ENCODE measurements at places on chromosomes 3 and 15. TPM values are rescaled to one million over a fixed set of nuclear protein-coding genes. Genes with fewer than 3 reads are reported as not detected.

Gene SHF
- 8.8 TPM for total RNA-seq

Gene ATR
- 37.5 TPM for total RNA-seq

Gene REC114
- not detected for total RNA-seq

- DNase-seq: no peak
- H3K27ac ChIP-seq: no peak overlapping the region
- H3K4me1 ChIP-seq: no peaks in the 10 kb centered on the region
- no peaks in the 10 kb centered on the region for H3K27me3 ChIP-seq
Observed at GRCh38 chr3:140100479-140100878, 165.5 kb downstream of the CLSTN2 start.

DNA sequence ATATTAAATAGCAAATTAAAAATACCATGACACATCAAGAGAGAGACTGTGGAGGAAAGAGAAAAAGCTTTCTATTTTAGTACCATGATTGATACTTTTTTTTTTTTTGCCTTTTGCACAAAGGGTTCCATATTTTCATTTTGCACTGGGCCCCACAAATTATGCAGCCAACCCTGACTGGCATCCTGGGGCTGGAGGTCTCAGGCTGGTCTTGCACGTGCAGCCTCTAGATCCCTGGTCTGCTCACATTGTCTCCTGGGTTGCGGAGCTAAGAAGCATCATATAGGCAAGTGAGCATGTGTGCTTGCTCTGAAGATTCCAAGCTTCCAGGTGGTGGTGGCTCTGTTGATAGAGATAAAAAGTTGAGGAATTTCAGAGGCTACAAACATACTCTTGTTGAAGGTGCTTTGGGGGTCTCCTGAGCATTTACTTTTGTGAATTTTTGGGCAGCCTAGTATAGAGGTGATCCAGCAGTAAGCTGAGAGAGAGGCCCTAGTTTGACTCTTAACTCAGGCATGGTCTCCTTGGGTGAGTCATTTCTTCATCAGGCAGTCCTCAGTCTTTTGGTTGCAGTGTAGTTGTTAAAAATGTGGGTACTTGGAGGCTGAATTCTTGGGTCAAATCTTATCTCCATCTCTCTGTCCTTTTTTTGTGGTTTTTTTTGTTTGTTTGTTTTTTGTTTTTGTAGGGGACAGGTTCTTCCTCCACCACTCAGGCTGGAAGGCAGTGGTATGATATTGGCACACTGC lies 31.3 kb downstream of the SMAD3 start:
- DNase-seq: no peak
- no peak overlapping the region for H3K27ac ChIP-seq
- H3K4me3 ChIP-seq: no peak overlapping the region
- peaks cover 100% of the 10 kb centered on the region for H3K4me1 ChIP-seq
- H3K36me3 ChIP-seq: peaks cover 22% of the 10 kb centered on the region

- DNase-seq: no peak
- no peaks in the 10 kb centered on the region for H3K27me3 ChIP-seq
- no peaks in the 10 kb centered on the region for H3K36me3 ChIP-seq
- no peak overlapping the region for H3K4me3 ChIP-seq
- H3K27ac ChIP-seq: no peak overlapping the region
Observed at GRCh38 chr3:2172561-2173171, 74.0 kb downstream of the CNTN4 start.

DNA sequence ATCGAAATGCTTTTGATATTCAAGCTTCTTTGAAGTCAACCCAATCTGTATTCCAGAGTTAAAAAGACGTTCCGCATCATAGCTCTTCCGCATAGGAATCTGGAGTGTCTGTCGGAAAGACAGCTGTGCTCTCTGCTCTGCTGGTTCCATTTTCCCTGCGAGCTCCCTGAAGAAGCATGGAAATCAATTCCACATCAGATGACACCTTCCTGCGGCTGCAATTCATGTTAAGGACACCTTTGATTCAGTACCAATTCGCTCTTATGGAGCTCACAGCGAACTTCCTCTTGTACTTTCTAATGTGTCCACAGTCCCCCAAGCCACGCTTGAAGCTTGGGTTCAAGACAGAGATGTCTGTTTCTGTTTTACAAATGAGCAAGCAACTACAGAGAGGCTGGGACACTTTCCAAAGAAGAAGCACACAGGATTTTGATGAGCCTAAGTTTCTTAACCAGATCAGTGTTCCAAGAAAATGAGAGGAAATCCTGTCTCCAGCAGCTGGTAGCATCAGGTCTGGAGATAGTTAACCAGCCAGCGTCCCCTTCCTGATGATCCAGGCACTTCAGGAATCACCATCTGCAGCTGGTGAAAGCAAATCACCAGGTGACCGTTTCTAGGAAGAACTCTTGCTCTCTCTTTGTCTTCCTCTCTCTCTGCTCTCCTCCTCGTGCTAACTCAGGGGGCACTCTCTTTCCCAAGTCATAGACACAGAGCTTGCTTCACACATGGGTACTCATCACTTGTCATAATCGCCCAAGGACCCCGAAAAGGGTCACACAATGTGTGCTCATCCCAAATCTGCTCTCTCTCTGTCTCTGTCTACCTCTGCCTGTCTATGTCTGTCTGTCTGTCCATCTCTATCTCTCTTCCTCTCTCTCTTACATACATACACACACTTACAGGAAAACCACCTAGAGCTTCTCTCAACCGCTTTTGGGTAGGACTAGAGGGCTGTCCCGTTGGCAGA lies 281.8 kb downstream of the FAM43A start:
- no peak overlapping the region for H3K27ac ChIP-seq
- H3K4me3 ChIP-seq: no peak overlapping the region
- H3K27me3 ChIP-seq: no peaks in the 10 kb centered on the region
- no peaks in the 10 kb centered on the region for H3K36me3 ChIP-seq

- no peak overlapping the region for H3K4me3 ChIP-seq
- H3K4me1 ChIP-seq: peaks cover 3% of the 10 kb centered on the region
- no peaks in the 10 kb centered on the region for H3K27me3 ChIP-seq
- DNase-seq: no peak
- H3K36me3 ChIP-seq: no peaks in the 10 kb centered on the region
Observed at GRCh38 chr15:43941555-43941954, 114.8 kb downstream of the WDR76 start.

- H3K4me3 ChIP-seq: no peak overlapping the region
- H3K27me3 ChIP-seq: no peaks in the 10 kb centered on the region
- no peaks in the 10 kb centered on the region for H3K36me3 ChIP-seq
Observed at GRCh38 chr3:188135271-188135670, 18.7 kb upstream of the LPP start.

DNA sequence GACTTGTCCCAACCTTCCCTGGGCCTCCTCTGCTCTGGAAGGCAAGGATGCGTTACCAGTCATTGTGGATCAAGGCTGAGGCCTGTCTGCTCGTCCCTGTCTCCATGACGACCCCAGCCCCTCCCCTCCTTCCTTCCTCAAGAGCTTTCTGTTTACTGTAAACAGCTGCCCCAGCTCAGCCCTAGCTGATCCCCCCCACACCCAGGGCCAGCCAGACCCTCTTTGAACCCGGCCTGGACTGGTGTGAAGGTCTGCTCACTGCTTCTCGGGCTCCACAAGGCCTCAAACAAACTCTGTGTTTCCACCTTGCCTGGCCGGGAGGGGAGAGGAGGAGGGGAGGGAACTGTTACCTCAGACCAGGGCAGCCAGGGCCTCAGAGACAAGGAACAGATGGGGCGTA lies 16.9 kb downstream of the VPS18 start:
- no peaks in the 10 kb centered on the region for H3K27me3 ChIP-seq
- peaks cover 28% of the 10 kb centered on the region for H3K4me1 ChIP-seq
- H3K27ac ChIP-seq: peak overlapping the region; percentile 15
- no peaks in the 10 kb centered on the region for H3K36me3 ChIP-seq

DNA sequence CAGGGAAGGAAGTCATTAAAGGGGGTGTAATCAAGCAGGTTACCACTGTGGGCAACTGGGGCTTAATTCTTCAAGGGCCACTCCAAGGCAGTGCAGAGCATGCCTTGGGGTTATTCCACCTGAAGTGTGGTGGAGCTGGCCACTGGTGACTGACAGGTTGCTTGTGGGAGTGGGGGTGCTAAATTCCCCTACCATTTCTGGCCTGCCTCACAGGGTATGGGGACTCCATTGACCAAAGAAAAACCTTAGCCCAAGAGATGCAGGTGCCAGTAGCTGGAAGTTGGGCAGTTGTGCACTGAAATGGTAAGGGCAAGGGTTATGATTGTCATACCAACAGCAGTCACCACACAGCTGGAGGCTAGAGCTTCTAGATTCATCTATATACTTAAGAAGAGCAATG lies 93.4 kb downstream of the ZNF621 start:
- H3K36me3 ChIP-seq: no peaks in the 10 kb centered on the region
- no peak for DNase-seq
- no peak overlapping the region for H3K27ac ChIP-seq
- no peaks in the 10 kb centered on the region for H3K4me1 ChIP-seq
- H3K4me3 ChIP-seq: no peak overlapping the region

All from spleen (tissue), 13 donors.